ENCODE measurements at places on chromosomes 1 and 21.

- no peak for DNase-seq
These were observed 29.9 kb downstream of the TTF2 start for GRCh38 chr1:117089996-117090395.

DNA sequence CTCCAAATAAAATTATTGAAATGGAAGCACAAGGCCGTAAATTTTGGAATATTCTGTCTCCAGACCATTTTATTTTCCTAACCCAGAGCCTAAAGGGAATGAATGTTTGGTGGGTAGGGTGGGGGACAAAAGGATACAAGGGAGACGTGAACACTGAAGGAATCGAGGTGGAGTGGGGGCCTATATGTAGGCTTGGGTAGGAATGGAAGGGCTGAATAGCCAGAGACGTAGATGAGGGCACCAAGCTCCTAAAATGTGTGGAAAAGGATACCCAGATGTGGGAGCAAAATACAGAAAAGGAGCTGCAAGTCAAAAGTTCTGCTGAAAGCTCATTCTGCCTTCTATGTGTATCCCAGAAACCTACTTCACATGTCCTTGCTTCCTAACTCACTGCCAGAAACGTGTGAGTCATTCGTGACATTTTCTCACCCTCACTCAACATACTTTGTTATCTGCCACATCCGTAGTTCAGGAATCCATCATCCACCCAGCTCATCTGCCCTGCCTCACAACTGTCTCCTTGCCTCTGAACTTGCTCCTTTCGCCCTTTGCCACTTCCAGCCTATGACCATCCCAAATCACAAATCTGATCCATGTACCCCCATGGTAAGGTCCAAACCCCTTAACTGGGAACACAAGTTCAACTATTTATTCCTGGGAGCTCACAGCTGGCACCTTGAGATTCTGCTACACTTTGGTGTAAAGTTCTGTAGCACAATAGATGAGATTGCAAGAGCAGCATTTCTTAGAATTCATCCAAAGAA, 84.1 kb upstream of the PRDX6 start:
- no peak for DNase-seq

DNA sequence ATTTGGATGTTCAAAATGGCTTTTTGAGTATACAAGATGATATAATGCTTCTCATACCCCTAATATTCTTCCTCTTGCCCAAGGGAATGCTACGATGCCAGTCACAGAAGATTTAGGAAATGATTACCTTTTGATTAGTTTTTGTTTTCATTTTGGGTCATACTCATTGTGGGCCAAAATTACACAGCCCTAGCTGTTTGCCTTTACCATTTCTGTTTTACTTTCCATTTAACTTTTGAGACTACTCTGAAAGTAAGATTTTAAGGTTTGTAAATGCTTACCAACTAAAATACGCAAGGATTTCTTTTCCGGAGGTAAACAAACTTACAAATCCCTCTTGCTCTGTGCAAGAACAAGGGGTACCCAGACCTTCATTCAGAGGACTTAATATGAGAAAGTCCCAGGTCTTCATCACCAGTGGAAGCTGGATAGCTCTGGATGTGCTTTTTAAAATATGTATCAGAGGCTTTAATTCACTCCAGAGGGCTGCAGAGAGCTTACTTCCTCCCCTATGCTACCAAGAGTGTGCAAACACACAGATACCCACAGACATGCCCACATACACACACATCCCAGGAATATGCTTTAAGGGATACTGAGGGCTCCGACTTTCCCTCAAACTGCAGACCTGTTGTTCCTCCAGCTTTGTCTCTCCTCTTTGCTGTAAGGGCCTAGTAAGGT, 631.4 kb downstream of the SMYD3 start:
- no peak for DNase-seq

DNA sequence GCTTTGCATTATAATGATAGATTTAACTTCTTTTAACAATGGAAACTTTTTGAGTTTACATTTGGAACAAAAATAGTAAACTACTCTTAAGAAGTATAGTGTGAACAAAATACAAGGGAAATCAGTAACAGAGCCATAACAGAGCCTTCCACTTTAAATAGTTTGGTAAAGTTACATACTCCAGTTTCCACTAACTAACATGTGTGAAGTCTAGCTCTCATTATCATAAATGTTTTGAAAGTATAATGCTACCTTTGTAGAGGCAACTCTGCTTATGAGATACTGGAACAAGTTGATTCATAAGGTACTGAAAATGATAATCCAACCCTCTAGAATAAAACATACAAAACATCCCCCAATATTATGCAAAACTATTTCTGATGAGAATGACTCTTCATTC, 1155.1 kb upstream of the ADGRL2 start:
- DNase-seq: no peak

DNA sequence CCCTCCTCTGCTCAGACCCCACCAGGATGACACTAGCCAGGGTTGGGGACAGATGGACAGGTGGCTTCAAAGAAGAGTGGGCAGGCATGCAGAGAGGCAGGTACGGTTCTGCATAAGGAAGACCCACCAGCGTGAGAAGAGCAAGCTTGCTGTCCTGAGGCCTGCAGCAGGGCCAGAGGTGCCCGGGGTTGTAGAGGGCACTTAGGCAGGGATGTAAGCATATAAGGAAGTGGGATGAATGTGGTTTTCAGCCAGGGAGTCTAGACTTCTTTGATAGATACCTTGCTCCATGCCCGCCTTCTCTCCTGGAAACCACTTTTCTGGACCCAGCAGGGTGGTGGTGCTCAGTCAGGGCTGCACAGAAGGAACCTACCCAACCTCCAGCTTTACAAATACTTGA, 1.4 kb downstream of the TTC39A start:
- DNase-seq: no peak

GRCh38 chr1:28062806-28063205, 25.6 kb downstream of the EYA3 start:
- DNase-seq: no peak

DNA sequence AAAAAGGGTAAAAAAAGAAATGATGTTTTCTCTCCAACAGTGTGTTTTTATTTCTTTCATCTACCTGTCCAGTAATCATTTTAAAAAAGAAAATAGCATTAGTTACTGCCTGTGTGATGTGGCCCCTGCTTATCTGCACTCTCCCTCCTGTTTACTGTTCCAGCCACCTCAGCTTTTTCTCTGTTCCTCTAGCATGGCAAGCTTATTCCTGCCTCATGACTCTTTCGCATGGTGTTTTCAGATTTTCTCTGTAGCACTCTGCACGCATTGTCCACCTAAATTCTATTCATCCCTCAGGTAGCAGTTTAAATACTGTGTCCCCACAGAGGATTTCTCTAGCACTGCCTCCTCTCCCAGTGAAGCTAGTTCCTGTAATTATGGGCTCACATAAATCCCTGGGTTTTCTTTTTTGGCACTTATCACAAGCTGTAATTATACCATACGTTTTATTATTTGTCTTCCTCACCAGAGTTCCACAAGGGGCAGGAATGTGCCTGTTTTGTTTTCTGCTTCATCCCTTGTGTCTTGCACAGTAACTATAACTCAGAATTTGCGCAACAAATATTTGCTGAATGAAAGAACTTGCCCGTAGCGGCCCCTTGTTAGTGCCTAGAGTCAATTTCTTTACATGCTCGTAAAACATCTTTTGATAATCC, 51.4 kb upstream of the LRIG2 start:
- DNase-seq: no peak

GRCh38 chr1:94416901-94417727, 1.1 kb upstream of the ABCD3 start:
- DNase-seq: peak; percentile 23

Data from right renal pelvis (tissue), 4 donors.